Osteoblast (primary cell): ENCODE measurements at places on chromosomes 4 and X. TPM values are rescaled to one million over a fixed set of nuclear protein-coding genes. Genes with fewer than 3 reads are reported as not detected.
A peak's percentile ranks its signal among the peaks of the same experiment; 100 is the strongest.

DNA sequence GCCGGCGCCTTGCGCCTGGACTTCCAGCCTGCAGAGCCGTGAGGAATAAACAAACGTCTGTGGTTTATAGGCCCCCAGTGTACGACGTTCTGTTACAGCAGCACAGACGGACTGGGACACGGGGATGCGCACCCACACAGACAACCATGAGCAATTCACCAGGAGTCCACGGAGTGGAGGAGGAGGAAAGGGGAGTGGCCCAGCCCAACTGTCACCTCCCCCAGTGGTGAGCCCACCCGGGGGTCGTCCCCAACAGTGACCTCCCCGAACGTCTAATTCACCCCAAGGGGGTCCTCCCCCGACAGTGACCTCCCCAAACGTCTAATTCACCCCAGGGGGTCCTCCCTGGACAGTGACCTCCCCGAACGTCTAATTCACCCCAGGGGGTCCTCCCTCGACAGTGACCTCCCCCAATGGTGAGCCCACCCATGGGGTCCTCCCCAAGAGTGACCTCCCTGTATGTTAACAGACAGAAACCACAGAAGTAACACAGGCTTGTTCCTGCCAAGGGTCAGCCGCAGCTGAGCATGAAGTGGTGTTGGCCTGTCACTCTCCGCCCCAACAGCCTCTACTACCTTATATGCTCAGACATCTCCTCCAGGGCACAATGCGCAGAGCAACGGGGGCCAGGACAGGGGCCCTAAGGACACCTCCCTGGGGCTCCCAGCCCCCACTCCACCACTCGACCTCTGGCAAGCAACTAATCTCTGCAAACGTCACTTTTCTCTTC is 6.2 kb downstream of the GAK start:
- DNase-seq = peak; percentile 54

DNA sequence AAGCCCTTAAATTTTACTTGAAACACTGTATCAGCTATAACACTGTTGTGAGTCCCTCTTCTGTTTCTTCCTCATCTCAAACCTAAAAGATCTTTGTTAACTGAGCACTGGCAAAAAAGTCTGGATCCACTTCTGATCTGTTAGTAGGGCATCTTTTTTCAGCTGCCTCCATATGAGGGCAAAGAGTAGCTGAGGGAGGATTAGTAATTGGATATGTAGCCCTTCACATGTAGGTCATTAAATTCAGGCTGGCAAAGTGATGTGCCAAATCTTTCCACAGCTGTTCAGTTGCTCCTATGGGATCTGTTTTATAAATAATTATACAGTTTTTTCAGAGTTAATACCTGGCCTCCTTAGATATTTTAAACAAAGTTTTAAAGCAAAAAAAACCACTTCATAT is 1.1 kb upstream of the TRMT10A start:
- DNase-seq = no peak

- DNase-seq = peak; percentile 75
Observed at GRCh38 chrX:44903107-44903506, 30.1 kb downstream of the KDM6A start.

DNA sequence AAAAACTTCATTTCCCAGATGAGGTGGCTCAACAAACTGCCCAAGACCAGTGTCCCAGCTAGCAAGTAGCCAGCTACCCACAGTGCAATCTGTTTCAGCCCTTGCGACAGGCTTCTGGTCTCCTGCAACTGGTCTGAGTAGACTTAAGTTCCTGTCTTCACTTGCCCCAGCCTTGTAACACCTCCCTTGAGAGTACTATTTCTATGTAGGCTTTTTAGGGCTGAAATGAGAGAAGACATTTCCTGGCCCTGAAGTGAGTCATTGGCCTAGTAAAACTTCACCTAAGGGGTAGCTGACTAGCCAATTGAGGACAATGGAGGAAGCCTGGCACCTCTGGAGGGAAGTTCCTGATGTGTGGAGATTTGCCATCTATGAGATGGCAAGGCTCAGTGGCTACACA is 80.1 kb upstream of the STIM2 start:
- DNase-seq = no peak

DNA sequence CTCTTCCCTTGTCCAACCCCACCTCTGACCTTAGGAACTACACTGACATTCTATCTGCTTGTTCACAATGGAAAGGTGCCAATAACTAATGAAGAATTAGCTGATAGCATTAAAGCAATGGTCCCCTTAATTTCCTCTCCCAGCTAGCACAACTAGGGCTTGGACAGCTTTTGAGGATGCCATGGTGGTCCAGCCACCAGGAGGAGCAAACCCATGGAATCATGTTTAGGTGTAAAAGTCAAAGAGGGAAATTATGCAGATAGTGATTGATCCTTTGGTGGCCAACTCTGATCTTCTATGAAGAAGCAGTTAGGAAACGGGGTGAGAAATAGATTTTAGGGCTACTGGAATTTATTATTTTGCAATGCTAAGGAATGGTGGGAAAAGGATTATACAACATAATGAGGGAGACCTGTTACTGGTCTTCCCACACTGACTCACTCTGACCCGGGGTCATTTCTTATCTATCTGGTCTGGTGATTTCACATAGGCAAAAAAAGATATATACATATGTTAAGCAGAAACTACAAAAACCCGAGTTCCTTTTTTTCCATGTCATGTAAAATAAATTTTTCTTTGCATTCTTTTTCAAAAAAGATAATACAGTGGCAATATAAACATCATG is 45.8 kb upstream of the FBXW7 start:
- no peak for DNase-seq

DNA sequence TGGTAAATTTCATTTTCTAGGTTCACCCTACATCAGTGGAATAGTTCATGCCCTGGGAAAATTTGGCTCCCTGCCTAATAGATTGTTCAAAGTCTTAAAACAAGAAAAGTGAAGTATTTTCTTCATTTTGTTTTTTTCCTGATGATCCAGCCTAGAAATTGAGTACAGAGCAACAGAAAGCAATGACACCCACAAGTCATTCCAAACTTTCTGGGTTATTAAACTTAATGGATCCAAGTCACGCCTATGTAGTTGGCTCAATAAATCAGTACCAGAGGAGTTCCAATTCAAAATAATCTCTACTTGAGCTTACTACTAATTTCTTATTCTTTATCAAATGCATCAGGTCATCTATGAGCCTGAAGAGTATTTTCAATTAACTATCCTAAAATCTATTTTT is 937.6 kb upstream of the SLIT2 start:
- DNase-seq = peak; percentile 47

DNA sequence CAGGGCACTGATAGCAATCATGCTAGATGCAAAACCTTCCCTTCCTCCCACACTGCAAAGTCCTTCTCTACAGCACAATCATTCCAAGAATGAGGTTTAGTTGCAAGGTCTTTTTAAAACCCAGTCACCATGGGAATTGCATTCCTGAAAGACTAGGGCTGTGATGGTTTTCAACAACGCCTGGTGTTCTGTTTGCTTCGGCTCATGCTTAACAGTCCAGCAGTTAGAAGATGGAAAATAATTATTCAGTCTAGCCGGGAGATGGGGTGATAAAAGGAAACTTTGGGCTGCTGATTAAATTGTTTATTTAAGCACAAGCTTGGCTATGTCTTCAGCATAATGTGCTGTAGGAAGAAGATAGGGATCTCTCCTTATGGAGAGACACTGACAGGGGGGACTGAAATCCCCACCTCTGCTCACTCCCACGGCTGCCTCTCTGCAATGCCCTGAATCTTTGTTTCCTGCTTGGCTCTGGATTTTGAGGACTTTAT is 211.4 kb downstream of the MID1IP1 start:
- DNase-seq = no peak

- no peak for DNase-seq
Observed at GRCh38 chr4:121819216-121819965, 4.3 kb downstream of the CCNA2 start.

GRCh38 chr4:83618431-83618830 is 82.5 kb downstream of the GPAT3 start:
- DNase-seq = peak; percentile 29

GRCh38 chrX:43500246-43500645 is 155.9 kb upstream of the MAOA start:
- peak; percentile 14 for DNase-seq

AR gene
- total RNA-seq = 4.1 and 4.7 TPM in 2 replicates

NAA11 gene
- not detected in 2 replicates for total RNA-seq

L1CAM gene
- under 0.01 TPM in 2 replicates for total RNA-seq
